ENCODE measurements at places on chromosomes 1 and 21.

DNA sequence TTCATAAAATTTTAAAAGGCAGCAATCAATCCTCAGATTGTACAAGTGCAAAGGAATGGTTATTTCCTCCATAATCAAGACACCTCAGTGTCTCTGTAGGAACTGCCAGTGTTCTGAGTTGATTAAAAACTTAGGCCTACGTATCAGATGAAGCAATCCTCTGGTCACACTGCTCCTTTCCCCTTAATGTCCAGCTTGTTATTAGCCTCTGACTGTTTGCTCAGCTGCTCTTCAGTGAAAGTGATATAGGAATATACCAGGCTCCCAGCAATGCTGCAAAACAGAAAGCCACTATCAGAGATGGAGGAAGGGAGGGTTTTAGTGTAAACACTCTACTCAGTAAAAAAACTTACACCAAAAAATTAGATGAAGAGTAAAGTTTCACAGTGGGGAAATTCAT is 49.8 kb downstream of the SLC35D1 start:
- no peak for DNase-seq

- DNase-seq, result no peak
Observed at GRCh38 chr1:54256522-54257345, 56.8 kb downstream of the MRPL37 start.

DNA sequence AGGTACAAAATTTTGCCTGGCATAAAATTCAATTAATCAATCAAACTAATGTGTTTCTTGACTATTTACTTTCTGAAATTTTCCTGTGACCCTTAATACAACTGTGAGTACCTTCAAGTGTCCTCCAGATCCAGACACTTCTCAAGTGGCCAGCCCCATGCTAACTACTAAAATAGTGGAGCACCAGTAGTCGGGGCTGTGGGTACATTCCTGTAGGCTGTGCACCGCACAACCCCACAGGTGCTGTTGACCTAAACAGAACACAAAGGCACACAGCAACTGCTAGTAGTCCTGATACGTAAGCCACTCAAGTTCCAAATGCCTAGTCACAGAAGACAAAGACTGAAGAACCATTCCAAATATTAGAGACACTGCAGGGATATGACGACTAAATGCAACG is 36.6 kb downstream of the TMEM50B start:
- DNase-seq, result no peak

DNA sequence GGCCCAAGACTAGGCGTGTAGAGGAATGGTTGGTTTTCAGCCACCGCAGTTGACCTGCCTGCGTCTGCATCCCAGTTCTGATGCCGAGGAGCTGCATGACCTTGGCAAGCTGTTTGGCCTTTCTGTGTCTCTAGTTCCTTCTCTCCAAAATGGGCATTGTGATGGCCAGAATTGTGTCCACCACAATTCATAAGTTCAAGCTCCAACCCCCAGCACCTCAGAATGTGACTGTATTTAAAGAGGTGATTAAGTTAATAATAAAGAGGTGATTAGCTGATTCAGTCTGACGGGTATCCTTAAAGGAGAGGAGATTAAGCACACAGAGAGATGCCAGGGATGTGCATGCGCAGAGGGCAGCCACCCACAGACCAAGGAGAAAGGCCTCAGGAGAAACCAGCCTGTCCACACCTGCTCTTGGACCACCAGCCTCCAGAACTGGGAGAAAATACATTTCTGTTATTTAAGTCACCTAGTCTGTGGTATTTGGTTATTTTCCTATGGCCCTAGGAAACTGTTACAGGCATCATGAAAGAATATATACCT is 28.5 kb downstream of the MAB21L3 start:
- DNase-seq, result no peak

All from CD4-positive, alpha-beta T cell treated with Interleukin-6 at 100 ng/mL for 8 hours (primary cell).